Suppressor macrophage treated with lipopolysaccharide for 1 hour (primary cell): ENCODE measurements at places on chromosomes 4 and X.
A peak's percentile ranks its signal among the peaks of the same experiment; 100 is the strongest.

- peak; percentile 36 for DNase-seq
These were observed 17.1 kb upstream of the PAGE2B start for GRCh38 chrX:55057675-55058249.

- no peak for DNase-seq
These were observed 16.3 kb upstream of the ZNF827 start for GRCh38 chr4:145954924-145955339.

DNA sequence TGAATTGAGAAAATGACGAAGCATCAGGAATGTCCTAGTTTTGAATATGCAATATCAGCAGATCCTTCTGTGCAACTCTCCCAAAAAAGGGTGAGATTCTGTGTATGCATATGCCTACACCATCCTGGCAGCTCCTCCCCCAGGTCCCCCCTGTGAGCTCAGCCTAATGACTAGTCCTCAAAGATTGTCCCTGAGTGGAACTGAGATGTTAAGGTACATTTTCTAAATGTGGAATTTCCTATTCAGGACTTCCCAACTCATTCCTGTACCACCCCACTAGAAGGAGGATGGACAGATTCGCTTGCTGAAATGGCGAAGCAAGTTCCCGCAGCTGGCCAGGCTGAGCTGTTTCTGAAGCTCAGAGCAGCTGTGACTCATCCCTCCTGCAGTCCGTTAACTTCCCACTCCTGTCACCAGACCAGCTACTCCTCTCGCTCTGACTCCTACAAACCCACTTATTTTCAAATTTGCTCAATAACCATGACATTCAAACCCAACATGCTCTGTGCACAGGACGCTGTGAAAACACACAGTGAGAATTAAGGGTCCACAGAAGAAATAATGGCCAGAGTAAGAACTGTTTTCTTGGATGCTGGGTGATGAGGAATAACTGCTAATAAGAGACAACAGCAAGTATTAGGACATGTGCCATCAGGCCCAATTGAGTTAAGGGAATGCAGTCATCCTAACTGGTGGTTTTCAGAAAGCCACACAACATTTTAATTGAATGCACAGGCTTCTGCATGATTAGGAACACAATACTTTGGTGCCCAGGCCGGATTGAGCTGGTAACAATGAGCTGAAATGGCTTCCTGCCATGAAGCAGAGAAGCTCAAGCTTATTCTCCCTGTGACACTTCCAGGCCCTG is 40.0 kb upstream of the IRF2 start:
- peak; percentile 95 for DNase-seq

GRCh38 chr4:182425302-182425701 is 182.1 kb downstream of the TENM3 start:
- no peak for DNase-seq

- no peak for DNase-seq
These were observed 185.1 kb downstream of the NPNT start for GRCh38 chr4:106080376-106080775.

DNA sequence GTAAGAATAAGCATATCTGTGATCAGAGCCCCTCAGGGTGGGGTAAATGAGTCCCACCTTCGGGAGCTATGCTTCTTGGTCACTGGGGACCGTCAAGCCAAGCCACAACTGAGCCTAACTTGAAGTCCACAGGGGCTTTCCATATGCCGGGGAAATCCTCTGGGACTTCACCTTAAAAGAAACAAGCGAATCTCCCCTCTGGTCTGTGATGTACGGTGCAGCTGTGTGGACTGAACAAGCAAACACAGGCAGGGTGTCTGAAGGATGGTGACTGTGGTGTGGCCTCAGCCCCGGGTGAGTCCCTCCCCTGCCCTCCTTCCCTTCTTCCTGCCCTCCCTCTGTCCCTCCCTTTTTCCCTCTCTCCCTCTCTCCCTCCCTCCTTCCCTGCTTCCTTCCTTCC is 29.7 kb upstream of the PPP2R2C start:
- no peak for DNase-seq

DNA sequence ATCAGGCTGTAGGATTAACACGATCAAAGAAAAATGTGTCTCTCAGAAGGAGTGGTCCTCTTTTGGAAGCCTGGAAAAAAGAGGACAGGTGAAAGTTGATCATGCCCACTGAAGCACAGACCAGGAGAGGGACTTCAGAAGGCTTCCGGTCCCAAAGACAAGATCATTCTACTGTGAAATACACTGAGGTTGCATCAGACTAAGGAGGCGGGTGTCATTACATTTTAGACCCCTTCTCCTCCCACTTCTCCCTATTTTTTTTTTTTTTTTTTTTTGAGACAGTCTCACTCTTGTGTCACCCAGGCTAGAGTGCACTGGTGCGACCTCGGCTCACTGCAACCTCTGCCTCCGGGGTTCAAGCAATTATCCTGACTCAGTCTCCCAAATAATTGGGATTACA is 67.5 kb downstream of the RBM47 start:
- DNase-seq = peak; percentile 68

GRCh38 chr4:108774809-108775530 is 12.1 kb upstream of the ETNPPL start:
- no peak for DNase-seq

DNA sequence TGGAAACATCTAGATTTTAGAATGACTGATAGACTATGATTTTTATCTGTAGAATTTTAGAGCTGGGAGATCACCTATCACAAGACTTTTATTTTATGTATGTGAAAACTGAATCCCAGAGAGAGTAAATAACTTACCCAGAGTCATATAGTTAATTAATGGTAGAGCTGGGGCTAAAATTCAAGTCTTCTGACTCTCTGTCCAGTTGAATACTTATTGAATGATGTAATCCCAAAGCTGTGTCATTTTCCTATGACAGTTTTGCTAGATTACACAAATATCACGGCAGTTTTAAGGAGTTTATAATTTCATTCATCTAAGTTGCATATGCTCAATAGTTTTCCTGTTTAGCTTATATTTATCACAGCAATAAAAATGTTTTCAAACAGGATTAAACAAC is 6.7 kb downstream of the NRK start:
- DNase-seq = no peak

DNA sequence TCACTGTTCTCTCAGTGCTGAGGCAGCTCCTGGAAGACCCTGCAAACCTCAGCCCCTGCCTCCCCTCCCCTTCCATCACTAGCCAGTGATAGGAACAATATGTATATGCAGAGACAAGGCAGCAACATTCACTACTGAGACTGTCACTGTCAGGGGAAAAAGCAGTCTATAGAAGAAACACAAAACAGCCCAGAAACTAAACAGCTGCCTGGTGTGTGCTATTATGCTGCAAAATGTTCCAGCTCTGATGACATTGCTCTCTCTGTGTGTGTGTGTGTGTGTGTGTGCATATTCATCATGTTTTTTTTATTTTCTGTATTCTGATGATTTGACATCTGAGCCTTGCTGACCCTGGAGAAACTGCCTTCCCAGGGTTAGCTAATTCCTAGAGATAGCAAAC is 147.2 kb downstream of the SPATA18 start:
- DNase-seq = no peak

DNA sequence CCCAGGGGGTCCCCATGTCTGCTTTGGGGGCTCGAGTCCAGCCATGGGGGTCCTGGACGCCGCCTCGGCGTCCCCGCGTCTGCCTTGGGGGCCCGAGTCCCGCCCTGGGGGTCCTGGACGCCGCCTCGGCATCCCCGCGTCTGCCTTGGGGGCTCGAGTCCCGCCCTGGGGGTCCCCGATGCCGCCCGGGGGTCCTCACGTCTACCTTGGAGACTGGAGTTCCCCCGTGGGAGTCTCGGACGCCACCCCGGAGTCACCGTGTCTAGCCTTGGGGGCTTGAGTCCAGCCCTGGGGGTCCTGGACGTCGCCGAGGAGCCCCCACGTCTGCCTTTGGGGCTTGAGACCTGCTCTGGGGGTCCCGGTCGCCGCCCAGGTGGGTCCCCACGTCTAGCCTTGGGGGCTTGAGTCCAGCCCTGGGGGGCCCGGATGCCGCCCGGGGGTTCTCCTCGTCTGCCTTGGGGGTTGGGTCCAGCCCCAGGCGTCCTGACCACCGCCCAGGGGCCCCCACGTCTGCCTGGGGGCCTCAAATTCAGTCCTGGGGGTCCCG is 1.1 kb upstream of the GTPBP6 start:
- DNase-seq = peak; percentile 10

- DNase-seq = no peak
These were observed 24.3 kb downstream of the NOP14 start for GRCh38 chr4:2938906-2939305.

DNA sequence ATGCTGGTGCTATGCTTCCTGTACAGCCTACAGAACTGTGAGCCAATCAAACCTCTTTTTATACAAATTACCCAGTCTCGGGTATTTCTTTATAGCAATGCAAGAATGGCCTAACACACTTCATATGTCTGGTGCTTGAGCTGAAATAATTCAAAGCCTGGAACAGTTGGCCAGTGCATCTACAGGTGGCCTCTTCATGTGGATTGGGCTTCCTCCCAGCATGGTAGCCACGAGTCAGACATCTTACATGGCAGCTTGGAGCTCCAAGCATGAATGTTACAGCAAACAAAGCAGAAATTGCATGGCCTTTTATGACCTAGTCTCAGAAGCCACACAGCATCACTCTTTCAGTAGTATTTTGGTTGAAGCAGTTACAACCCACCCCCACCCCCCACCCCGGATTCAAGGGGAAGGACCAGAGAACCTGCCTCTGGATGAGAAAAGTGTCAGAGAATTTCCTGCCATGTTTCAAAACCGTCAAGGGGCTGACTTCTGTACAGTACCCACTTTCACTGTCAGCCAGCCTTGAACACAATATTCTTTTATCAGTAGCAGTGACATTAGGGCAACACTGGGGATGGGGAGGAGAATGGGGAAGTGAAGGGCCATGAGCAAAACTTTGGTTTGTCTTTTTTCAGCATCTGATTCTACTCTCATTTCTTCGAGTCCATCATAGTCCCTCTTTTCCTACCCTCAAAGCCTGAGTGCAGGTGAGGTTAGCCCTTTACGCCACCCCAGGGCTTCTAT is 368.7 kb downstream of the BCOR start:
- no peak for DNase-seq

- no peak for DNase-seq
These were observed 432.0 kb upstream of the FAM241A start for GRCh38 chr4:111713276-111713675.

DNA sequence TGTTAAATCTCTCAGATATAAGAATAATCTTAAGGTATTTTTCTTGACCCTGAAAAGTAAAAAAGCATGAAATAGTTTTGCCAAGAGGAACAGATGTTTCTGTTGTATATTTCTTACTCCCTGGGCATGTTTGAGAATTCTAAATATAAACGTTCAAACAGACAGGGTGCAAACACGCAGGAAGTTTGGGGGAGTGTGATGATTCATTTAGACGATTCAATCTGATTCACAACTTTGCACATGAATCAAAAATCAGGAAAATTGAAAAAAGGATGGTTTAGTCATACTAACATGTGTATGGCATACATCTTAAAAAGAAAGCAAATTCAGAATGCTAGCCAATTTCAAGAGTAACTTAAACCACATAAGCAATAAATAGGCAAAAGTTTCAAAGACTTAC is 340.3 kb upstream of the GRID2 start:
- no peak for DNase-seq

- peak; percentile 66 for DNase-seq
These were observed 17.3 kb downstream of the NIPAL1 start for GRCh38 chr4:48033825-48034413.

- no peak for DNase-seq
These were observed 714.9 kb upstream of the ADGRL3 start for GRCh38 chr4:60485276-60485675.

GRCh38 chr4:5146248-5146647 is 95.0 kb downstream of the STK32B start:
- no peak for DNase-seq

- no peak for DNase-seq
These were observed 310.0 kb downstream of the ARHGAP24 start for GRCh38 chr4:85784947-85785346.

DNA sequence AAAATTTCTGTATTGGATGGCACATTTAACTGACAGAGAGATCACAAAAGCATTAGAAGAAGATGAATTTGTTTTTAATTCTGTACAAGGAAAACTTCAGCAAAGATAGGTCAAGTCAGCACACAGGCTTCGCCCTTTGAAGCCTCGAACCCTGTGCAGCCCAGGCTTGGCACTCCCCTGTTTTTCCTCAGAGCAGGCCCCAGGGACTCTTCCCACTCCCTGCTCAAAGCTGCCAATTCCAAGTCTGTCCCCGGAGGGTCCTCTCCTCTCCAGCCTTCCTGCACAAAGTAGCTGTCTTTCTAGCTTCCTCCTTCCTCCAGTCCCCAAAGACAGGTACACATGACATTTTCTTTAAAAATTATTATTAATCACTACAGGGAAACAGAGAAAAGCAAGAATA is 466.3 kb downstream of the PPARGC1A start:
- no peak for DNase-seq

- no peak for DNase-seq
These were observed 1525.6 kb downstream of the ARAP2 start for GRCh38 chr4:34718576-34719245.

DNA sequence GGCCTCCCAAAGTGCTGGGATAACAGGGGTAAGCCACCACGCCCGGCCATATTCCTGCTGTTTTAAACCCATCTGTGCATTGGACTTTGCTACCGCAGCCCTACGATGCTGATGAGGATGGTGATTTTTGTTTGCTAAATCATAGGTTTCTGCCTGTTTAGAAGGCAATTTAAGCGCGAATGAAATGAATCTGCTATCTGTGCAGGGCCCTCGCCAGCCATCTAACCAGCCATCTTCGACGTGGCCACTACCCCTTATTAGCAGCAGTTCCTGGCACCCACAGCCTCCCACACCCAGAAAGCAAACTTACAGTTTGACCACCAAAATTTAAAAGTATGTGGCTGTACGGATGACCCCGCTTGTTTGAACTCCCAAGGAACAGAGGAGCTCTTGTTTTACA is 178.5 kb downstream of the SHOX start:
- no peak for DNase-seq
